NCI-H1105 treated with DMSO at 0.1 percent for 48 hours (cell line): ENCODE measurements at places on chromosomes 7 and 10.
A peak's percentile ranks its signal among the peaks of the same experiment; 100 is the strongest.

GRCh38 chr10:59337201-59337652, 25.1 kb downstream of the FAM13C start:
- peak; percentile 94 for DNase-seq

- DNase-seq: no peak
Measured at GRCh38 chr7:3924277-3924676, 623.2 kb downstream of the SDK1 start.

GRCh38 chr7:83306502-83306901, 143.8 kb upstream of the PCLO start:
- no peak for DNase-seq

DNA sequence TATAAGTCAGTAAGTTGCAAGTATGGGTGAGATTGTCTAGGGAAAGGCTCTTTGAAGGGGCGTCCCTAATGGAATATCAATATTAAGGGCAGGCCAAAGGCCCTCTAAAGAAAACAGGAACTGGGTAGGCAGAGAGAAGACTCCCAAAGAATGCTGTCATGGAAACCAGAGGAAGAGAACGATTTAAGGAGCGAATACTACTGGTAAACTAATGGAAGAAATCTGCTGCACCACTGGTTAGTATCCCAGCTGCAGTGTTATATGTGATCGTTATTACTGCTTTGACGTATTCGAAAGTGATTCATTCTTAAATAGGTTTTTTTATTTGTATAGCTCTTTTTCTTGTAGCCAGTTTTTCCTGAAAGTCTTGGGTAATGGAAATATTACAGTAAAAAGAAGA, 1.3 kb downstream of the CASP2 start:
- no peak for DNase-seq

DNA sequence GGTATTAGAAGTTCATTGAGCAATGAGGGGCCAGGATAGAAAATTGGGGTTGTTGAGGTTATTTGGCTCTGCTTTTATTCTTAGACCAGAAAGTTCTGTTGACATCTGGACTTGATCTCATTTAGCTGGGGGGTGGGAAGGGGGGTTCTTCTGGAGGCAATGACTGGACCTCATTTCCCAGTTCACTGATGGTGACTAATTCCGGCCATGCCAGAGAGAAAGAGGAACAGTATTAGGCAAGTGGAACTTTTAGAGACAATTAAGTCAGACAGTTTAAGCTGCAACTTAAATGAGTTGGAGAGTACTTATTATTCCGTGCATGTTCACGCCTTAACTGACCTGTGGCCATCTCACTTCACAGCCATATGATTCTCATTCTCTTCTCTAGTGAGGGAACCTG, 512.5 kb downstream of the REEP3 start:
- DNase-seq: no peak

GRCh38 chr10:95384011-95384704, 93.4 kb upstream of the PDLIM1 start:
- DNase-seq: no peak
